ENCODE measurements at places on chromosomes 16 and 17.
A peak's percentile ranks its signal among the peaks of the same experiment; 100 is the strongest.

DNA sequence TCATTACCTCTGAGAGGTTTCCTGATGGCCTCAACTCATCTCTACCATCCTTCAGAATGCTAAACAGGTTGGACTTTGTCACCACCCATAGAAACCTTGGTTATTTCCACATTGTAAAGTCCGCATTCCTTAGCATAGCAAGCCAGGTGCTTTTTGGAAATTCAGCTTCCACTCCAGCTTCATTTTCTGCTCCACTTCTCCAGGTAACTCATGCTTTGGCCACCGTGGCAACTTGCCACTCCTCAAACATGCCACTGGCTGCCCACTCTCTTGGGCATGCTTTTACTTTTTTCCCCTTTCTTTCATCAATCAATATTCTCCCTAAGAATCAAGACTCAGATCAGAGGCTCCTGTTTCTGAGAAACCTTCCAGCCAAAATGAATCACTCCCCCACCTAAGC lies 203.3 kb downstream of the CA10 start:
- DNase-seq: no peak

- no peak for DNase-seq
These were observed 215.8 kb downstream of the TANC2 start for GRCh38 chr17:63181856-63182255.

GRCh38 chr17:7915179-7915610 lies 894 bp downstream of the RNF227 start:
- peak; percentile 20 for DNase-seq

- DNase-seq: no peak
These were observed 4.9 kb downstream of the RARA start for GRCh38 chr17:40313668-40314583.

DNA sequence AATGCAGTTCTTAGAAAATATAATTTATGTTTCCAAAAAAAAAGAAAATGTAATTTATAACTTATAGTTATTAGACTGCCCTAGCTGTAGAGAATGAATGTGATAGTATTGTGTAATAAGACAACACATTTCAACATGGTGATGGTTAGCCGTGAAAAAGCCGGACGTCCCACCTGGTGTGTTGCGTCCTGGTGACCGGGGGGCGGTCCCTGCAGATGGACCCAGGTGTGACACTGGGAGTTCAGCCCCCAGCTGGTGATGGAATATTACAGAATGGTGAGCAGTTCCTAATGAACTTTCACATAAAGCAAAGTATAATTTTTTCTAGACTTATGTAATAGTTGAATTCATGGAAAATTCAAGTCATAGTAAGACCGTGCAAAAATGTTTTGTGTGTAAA lies 132.8 kb downstream of the LAT start:
- DNase-seq: no peak

DNA sequence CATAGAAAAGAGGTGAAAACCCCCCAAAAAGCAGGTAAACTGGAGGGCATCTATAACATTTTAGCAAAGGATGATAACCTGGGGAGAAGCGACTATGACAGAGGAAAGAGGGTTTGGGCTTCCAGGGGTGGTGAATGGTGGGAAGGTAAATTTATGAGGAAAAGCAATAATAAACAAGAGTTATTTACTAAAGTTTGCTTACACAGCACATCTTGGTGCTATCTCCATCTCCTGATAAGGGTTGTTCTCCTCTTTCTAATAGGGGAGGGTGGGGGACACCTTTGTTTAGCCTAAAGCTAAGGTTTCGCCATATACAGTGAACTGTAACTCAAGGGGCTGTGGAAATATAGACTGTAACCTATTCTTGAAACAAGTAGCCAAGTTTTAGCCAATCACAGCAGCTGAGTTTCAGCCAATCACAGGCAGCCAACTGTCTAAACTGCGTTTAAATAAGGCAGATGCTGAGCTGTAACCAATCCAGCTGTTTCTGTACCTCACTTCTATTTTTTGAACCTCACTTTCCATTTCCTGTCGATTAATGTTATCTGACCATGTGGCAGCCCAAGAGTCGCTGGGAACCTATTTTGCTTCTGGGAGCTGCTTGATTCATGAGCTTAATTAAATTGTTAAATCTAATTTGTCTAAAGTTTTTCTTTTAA lies 191.8 kb downstream of the MAP2K6 start:
- no peak for DNase-seq

DNA sequence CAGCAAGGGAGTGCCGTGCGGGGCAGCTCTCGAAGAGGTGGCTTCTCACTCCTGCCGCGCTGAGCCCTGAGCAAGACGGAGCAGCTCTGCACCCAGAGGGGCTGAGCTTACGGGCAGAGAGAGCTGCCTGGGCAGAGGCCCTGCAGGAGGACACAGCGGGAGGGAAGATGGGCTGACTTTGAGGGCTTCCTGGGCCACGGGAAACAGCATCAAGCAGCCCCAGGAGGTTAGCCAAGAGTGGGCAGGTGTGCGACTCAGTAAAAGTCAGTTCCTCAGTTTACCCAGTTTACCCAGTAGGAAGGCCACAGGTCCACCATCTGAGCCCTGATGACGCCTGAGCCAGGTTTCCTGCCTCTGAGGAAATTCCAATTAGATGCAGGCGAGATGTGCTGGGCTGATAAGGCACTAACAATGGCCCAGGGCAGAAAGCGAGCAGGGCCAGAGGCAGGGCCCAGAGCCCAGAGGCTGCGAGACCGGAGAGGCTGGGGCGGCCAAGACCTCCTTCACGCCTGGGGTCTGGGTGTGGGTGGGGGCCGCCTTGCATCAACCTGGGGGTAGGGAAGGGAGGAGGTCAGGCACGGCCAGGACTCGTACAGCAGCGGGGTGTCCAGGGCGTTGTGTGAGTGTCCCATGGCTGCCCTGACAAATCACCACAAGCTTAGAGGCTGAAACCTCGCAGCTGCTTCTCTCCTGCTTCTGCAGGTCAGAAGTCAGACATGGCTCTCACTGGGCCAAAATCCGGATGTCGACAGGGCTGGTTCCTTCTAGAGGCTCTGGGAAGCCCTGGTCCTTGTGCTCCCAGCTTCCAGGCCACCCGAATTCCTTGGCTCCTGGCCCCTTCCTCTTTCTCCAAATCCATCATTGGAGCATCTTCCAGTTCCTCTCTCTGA lies 32.0 kb upstream of the CIBAR2 start:
- DNase-seq: no peak

DNA sequence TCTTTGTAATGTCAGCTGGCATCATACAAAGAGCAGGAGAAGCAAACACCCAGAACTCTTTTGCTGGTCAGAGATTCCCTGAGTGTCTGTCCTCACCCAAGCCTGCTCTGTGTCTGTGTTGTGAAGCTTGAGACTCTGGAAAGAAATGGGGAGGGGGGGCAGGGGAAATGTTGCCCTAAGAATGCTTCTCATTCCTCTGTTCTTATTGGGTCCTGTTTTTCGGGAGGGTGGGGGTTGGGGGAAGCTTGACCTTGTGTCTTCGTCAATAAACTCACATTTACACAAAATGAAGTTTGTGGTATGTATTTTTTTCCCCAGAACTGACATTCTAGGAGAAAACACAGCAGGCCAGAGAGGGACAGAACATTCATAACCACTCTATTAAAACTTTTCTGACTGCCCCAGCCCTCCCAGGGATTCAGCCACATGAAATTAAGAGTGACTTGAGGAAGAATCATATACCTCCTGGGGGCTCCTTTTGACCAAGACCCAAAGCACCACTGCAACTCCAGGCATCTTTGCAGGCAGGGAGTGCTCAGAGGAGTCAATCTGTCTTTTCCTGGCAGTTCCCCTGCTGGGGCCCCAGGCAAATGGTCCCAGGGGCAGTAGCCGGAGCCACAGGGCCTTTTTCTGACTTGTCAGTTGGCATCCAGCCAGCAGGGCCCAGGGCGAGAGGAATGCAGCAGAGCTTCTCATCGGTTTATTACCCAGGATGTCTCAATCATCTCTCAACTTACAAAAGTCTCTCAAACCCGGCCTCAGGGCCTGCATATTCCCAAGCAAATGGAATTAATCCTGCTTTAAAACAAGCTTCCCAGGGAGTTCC lies 5.1 kb upstream of the RASL10B start:
- DNase-seq: no peak

GRCh38 chr17:4038076-4038475 lies 73.8 kb upstream of the ATP2A3 start:
- DNase-seq: no peak

DNA sequence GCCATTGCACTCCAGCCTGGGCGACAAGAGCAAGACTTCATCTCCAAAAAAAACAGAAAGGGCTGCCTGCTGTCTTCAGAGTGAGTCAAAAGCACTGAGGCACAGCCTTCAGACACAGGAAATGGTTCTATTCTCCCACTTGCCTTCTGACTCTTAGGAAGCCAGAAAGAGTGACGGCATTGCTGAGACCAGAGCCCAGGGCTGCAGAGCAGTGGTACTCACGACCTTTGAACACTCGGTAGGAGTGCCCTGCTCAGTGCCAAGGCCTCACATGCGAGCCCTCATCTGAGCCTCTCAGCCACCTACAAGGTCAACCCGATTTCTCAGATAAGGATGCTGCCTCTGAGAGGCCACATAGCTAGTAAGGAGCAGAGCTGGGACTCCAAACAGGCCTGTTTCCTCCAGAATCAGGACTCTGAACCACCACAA lies 3.5 kb upstream of the ITGAE start:
- DNase-seq: peak; percentile 58

GRCh38 chr16:14303182-14303618 lies 232.1 kb downstream of the MRTFB start:
- no peak for DNase-seq

- no peak for DNase-seq
These were observed 102.5 kb upstream of the CLEC3A start for GRCh38 chr16:77919761-77920415.

DNA sequence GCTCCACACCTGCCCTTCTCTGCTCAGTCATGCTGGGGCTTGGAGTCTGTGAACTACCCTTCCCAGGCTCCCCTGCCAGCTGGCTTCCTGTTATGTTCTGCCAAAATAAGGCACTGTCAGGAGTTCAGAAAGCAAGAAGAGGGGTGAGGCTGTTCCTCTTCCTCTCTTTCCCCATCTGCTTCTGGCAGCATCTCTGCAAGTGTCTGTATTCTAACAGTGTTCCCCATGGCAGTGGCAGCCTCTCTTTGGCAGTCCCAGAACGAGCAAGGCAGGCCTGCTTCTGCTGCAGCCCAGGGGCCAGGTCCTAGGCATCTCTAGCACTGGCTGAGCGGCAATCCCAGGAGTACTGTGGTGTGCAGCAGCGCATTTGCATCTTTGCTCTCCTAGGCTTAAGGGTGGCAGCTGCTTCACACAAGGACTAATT lies 219.1 kb downstream of the STX8 start:
- peak; percentile 52 for DNase-seq

DNA sequence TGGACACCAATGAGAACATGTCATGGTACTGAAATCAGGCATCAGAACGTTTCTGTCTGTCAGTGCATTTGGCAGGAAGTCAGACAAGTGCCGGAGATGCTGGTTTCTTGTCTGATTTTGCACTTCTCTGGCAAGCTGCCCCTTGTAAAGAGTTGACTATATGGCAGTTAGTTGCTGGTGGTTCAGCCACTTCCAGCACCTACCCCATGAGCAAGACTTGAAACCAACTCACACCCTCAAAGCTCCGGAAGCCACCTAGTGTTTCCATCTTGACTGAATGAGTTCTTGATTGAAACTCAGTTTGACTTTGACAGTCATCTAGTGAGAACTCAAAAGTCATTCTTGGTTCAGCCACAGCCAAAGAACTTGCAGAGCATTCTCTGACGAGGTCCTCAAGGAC lies 225.1 kb downstream of the SPECC1 start:
- no peak for DNase-seq

GRCh38 chr17:76327696-76328095 lies 19.6 kb upstream of the QRICH2 start:
- peak; percentile 93 for DNase-seq

DNA sequence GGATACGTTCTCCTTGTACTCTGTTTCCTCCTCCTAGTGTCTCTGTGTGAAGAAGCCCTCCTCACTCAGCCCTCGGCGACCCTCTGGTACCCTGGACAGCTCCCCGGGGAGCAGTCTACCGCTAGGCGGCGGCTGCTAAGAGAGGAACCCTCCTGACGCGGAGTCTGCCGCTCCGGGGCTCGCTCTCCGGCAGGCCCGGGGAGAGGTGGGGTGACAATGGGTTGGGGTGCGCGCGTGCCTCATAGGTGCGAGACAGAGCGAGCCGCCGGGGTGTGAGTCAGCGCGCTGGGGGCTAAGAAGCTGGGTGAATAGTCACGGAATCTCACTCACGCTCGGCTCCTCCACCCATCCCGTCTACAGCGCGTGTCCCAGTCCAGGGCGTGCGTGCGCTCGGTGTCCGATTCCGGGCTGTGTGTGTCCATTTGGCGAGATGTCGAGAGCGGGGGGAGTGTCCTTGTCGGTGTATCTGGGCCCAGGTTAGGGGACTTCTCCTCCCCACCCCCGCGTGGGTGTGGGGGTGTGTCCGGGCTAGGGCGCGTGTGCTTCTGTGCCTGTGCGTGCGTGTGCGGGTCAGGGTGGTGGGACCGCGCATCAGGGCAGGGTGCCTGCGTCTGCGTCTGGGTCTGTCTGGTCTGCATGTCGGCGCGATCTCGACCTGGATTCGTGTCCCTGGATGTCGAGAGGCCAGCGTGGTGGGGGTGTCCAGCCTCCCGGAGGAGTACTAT lies 577 bp upstream of the HS3ST2 start:
- DNase-seq: peak; percentile 89

- DNase-seq: no peak
These were observed 24.9 kb downstream of the MRTFB start for GRCh38 chr16:14095883-14096551.

GRCh38 chr16:31488468-31489297 lies 5.8 kb downstream of the SLC5A2 start:
- no peak for DNase-seq

DNA sequence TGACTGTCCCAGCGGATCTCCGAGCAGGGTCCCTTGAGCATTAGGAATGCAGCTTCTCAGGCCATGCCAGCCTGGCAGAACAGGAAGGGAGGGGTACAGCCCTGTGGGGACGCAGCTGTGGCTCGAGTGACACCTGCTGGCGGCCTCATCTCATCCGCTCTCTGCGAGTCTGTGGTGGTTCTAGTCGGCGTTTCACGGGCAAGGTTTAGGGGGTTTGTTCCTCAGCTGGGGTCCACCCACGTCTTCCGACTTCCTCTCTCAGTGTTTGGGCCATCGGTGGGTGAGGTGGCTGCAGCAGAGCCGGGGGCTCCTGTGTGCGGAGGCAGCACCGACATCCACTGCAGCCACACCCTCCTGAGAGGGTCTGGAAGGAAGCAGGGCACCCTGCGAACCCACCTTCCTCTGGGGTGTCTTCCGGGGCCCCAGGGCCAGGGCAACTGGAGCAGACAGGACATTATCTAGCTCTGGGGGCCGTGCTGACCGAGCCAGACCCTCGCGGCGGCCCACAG lies 33.3 kb downstream of the JPH3 start:
- DNase-seq: peak; percentile 65

DNA sequence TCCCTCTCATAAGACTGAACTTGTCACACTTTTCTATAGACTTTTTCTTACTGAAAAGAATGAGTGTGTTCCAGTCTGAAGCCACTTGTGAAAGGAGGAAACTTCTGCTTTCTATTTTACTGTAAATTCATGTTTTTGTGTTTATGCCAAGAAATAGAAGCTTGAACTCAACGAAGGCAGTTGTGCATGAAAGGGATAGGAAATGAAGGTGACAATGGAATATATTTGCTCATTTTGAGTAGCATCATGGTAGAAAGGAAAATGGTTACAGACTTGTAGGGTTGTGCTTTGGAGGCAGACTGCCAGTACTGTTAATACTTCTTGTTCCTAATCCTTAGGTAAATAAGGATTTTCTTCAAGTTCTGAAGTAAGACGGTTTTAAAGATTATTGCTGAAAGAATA lies 8.1 kb downstream of the CLTC start:
- peak; percentile 17 for DNase-seq

Data from suppressor macrophage treated with lipopolysaccharide for 1 hour (primary cell).